Lung (tissue), 17 donors: ENCODE measurements at places on chromosomes 6 and 20.

DNA sequence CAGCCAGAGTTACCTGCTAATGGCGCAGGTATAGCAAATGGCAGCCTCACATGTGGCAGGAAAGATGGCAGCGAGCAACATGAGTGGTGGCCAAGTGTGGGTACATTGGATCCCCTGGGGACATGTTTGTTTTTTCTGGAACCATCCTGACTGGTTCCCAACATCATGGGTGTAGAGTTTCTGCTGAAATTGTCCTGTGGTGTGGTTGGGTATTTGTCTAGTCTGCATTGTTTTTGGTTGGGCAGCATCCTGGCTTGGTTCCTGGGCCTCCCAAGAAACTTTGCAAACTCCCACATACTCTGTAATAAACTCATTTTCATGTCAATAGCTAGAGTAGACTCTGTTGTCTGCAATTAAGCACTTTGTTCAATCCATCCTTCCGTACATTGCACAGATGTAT is 282.6 kb downstream of the CDC5L start:
- no peak for DNase-seq

DNA sequence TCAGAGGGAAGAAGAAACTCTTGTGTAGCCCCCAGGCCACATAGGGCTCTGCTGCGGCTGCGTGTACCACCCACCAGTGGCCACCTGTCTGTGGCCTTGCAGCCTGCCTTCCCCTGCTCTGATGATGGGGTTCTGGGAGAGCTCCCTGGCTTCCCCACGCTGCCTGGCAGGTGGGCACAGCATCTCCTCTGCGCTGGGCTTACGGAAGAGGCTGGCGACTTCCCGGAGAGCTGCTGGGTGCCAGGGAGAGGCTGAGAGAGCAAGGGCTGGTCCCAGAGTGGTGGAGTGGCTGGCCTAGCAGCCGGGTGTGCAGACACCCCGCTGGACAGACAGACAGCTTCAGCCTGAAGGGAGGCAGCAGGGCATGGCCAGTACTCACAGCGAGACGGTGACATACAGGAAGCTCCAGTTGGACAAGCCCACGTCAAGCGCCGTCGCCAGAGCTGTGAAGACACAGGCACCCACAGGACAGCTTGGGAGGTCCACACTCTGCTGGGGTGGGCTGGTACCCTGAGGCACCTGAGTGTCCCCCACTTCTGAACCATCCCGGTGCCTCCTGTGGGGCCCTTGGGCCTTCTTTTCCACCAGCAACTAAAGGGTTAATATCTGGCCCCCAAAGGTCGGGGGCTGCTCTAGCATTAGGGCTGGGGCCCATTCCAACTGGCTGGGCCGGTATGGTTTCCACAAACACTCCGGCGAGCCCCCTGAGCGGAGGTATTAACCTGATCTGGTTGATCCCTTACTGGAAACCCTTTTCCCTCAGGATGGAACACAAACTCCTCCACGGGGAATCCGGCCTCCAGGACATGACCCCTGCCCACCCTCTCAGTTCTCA is 48.1 kb upstream of the CDH22 start:
- no peak for DNase-seq

- DNase-seq, result no peak
Observed at GRCh38 chr20:59258221-59258621, 42.2 kb upstream of the EDN3 start.

- no peak for DNase-seq
Observed at GRCh38 chr20:479487-479886, 17.2 kb upstream of the TBC1D20 start.

GRCh38 chr6:132659082-132659481 is at the start of gene TAAR1:
Gene TAAR1, minus strand, starts transcription at chr6:132659182. Its CDS starts 13,179 bp downstream, at chr6:132646003.
- no peak for DNase-seq
